ENCODE measurements at places on chromosomes 7 and 10.
A peak's percentile ranks its signal among the peaks of the same experiment; 100 is the strongest.

DNA sequence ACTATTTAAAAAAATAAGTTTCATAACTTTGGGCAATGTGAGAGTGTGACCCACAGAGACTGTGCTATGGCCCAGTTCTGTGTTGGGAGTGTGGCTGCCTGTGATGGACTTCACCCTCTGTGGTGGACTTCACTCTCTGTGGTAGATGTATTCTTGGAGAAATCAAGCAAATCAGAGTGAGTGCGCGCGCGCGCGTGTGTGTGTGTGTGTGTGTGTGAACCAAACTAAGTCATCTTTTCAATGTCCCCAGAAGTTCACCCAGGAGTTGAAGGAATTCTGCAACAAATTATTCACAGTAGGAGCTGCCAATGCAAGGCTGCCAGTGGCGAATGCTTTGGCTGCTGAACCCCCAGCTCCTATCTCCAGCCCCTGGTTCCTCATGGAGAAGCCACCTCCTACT is 184.5 kb downstream of the ADAM12 start:
- DNase-seq = no peak

DNA sequence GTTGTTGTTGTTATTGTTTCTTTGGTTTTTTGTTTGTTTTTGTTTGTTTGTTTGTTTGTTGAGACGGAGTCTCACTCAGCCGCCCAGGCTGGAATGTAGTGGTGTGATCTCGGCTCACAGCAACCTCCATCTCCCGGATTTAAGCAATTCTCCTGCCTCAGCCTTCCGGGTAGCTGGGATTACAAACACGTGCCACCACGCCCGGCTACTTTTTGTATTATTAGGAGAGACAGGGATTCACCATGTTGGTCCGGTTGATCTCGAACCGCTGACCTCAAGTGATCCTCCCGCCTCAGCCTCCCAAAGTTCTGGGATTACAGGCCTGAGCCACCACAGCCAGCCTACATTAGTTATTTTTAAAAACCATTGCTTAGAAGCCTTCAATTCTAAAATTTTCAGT is 45.0 kb downstream of the FOXP2 start:
- DNase-seq = no peak

- no peak for DNase-seq
These were observed 42.8 kb upstream of the AKR1C2 start for GRCh38 chr10:5046410-5046809.

DNA sequence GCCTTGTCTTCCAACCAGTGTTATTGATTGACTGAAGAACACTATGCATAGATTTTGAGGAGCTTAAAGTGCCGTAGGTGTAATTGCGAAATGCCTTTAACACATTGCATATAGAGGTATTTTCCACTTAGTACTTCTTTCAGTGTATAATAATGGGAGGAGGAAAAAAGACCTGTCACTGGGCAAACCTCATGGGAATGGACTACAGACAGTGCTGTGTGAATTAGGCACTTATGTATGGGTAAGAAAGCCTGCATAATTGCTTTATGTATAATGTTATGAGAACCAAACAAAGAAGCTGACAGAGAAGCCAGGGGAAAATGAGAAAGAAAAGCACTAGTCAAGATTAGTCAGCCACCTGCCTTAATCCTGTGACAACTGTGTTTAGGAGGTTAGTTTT is 12.4 kb upstream of the SCRN1 start:
- DNase-seq = no peak

DNA sequence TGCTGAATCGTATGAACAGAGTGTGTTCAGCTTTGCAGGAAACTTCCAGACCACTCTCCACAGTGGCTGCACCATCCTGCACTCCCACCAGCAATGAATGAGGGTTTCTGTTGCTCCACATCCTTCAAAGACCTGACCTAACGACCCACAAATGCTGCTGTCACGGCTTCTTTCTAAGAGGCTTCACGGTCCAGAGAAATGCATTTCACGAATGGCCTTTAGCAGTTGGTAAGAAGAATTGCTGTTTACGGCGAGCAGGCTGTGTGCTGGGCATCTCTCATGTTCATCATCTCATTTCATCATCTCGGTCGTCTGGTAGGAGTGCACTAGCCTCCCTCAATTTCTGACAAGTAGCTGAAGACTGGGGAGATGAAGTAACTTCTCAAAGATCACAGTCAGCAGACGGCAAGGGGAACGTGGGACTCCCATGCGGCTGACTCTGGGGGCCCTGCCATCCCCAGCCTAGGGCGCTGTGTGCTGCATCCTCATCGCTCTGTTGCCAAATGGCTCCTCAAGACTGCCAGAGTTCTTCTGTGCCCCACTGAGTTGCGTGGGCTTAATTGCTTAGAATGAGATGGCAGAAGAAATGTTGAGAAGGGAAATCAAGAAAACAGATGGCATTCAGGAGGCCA is 72.9 kb downstream of the ADARB2 start:
- no peak for DNase-seq

GRCh38 chr10:109859221-109859620 is 64.1 kb downstream of the XPNPEP1 start:
- DNase-seq = no peak

- no peak for DNase-seq
These were observed 273.1 kb upstream of the NEBL start for GRCh38 chr10:21170216-21170615.

DNA sequence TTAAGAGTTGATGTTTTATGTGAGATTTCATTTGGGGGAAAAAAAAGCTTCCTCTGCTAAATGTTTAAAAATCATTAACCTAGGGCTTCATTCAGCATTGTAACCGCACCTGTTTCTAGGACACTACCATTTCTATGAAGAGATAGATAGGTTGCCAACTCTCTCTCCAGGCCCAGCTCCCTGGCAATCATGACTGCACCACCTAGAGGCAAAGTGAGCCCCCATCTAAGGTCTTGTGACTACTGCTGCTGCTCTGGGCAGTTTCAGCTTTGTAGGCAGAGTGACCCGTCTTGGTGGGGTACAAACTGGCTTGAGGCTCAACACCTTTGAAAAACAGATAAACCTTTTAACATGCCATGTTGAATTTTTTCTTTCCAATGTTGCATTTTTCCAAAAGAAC is 27.3 kb upstream of the MRC1 start:
- DNase-seq = no peak

GRCh38 chr7:139758388-139758787 is 19.4 kb downstream of the HIPK2 start:
- DNase-seq = no peak

DNA sequence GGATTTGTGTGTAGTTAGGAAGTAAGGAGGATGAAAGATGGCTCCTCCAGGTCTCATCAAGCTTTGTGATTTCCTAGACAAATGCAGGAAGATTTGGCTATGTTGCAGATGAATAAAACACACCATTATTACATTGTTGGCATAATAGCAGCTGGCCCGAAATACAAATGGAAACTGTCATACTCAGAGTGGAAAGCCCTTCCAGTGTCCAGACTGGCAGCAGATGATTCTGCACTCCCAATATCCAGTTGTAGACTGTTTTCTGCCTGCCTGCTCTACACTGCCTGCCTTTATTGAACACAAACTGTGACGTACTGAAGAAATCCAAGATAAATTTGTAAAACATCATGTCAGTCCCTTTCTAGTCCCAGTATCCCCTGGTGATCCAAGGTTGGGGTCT is 99.7 kb upstream of the FZD1 start:
- no peak for DNase-seq

GRCh38 chr10:62017491-62017870 is 116.0 kb downstream of the ARID5B start:
- DNase-seq = no peak

GRCh38 chr7:135792363-135792668 is 43.7 kb upstream of the FAM180A start:
- DNase-seq = no peak

DNA sequence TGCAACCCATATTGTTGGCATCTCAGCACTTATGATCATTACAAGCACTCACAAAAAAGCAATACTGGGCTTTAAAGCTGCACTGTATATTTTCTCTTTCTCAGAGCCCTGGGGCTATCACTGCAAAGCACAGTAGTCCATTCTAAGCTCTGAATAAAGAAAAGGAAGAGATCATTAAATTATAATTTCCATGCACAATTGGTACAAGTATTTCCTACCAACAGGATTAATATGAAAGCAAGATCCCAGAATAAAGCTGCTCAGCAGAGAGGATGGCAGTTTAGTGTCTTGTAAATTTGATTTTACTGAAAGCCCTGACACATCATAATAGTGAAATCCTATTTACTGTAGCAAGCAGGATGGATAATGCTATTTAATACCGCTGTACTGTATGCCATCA is 205.3 kb downstream of the CHCHD3 start:
- no peak for DNase-seq

GRCh38 chr10:123552760-123553554 is 113.2 kb upstream of the GPR26 start:
- DNase-seq = no peak

GRCh38 chr10:14240253-14241189 is 90.2 kb downstream of the FRMD4A start:
- DNase-seq = no peak

DNA sequence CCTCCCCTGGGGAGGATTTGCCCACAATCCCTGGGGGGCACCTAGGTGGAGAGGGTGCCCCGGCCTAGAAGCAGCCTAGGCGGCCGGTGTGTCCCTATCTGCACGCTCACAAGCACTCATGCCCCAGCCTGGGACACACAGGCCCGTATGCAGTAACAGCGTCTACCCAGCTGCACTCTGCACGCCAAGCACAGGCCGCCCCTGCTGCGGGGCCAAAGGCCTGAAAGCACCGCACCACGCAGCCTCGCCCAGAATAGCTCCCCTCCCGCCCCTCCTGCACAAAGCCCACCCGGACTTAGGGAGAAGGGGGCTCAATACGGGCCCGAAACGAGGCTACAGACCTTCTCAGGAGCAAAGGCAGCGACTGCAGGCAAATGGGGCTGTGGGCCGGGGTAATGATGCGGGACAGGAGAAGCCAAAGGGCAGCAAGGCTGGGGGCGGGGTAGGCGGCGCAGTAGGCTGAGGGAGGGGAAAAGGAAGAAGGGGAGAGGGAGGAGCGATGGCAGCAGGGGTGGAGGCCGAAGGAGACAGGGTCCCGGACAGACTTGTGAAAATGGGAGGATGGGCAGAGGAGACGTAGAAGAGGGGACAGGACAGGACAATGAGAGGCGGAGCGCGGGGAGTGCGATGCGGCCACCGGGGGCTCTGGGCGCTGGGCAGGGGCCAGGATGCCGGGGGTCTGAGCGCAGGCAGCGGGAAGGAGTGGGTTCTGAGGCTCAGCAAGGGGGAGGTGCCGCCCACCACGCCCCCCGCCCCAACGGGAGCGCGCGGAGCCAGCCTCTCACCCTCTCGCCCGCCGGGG is 544 bp downstream of the GPRIN2 start:
- DNase-seq = no peak

DNA sequence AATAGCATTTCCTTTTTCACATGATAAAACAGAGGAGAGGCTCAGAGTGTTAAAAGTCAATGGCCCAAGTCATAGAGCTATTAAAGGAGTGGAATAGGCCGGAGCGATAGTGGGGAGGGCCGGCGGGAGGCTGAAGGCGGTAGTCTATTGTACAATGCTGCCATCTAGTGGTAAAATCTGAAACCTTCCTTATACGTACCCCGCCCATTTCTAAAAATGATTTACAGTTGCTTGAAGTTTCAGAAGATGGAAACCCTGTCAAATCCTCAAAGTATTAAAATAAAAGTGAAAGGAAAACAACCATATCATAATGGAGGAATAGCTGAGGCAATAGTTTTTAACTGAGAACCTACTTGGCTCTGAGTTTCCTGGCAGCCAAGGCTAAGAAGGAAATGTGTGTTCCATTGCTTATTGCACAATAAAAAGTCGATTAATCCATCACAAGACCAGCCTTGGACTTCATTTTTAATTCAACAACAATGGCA is 209.1 kb downstream of the CCSER2 start:
- peak; percentile 70 for DNase-seq
